ENCODE measurements at places on chromosomes 7 and 10.

- no peak for DNase-seq
Observed at GRCh38 chr10:60937784-60938654, 6.0 kb downstream of the RHOBTB1 start.

DNA sequence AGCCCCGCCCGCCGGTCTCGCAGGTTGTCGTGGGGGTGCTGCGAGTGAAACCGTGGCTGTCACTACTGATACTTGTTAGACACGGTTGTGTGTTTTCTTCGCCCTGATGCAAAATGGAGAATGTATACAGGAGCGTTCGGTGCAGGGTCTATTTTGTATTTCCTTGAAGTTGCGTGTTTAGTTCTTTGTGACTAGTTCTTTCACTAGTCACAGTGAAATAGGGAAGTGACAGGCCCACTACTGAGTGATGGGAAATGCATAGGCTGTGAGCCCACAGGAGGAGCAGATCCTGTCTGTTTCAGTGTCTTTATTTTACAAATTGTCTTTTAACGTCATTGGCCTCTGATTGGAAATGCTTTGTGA, 675 bp downstream of the ABRAXAS2 start:
- DNase-seq: no peak

- no peak for DNase-seq
Observed at GRCh38 chr7:92815412-92815811, 21.0 kb downstream of the CDK6 start.

GRCh38 chr10:91032611-91033206, 111.8 kb upstream of the ANKRD1 start:
- DNase-seq: no peak

DNA sequence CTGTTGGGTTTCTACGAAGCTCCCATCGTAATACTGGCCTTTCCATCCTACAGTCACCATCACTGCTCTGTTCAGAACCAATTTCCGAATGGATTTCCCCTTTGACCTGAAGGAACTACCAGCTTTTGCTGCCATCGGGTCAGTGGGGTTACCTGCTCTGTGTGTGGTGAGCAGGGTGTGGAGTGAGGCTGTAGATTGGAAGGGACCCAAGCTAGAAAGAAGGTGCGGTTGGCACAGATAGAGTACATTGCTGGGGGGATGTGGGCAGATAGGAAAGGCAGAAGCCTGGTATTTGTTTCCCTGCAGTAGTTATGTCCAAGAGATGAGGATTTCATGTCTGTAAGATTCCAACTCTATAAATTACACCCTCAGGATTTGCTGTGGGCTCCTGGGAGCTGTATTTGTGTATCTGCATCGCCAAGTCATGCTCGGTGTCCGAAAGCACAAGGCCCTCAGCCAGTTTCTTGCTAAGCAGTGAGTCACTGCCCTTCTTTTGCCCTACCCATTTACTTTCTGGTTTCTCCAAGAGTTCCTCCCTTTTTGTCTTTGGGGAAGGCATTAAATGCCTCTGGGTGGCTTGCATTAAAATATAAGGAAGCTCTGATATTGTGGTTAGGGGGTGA, 15.4 kb downstream of the CLCN1 start:
- DNase-seq: no peak

DNA sequence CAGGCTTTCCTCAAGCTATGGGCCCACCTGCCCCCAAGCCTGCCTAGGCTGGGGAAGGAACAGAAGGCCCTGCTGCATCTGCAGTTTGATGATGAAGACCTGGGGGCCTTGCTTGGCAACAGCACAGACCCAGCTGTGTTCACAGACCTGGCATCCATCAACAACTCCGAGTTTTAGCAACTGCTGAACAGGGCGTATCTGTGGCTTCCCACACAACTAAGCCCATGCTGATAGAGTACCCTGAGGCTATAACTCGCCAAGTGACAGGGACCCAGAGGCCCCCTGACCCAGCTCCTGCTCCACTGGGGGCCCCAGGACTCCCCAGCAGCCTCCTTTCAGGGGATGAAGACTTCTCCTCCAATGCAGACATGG, 36.3 kb downstream of the CADPS2 start:
- DNase-seq: no peak

DNA sequence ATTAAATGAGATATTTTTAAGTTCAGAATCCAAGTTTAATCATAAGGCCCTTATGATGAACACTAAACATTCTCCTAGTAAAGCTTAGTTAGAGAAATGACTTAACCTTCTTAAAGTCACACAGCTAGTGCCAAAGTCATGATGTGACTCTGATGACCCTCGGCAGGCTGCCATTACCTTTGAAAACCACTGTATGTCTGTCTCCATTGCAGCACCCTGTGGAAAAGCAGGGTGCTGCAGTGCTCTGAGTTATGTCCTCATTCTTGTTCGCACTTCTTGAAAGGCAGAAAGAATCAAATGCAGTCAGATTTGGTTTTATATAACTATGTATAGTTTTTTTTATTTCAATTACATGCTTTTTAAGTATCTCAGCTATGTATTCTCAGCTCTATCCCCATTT, 105.0 kb downstream of the PHTF2 start:
- no peak for DNase-seq

GRCh38 chr7:158710651-158711102, 6.1 kb upstream of the NCAPG2 start:
- DNase-seq: no peak

DNA sequence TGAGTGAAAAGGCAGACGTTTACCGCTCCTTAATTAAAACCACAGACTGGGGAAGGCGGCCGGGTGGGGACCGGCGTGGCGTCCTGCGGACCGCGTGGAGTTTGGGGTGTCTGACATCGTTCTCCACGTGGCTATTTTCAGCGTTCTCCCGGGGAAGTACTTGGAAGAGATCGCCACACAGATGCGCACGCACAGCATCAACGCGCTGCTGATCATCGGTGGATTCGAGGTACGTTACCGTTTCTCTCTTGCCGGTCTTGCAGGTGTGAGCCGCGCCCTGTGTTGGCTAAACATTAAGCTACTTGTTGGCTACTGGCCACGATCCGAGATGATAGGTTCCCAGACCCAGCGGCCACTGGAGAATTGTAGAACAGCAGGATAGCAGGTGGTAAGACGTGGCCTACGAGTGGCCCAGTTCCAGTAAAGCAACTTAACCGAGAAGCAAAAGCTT, 51.3 kb downstream of the PFKP start:
- no peak for DNase-seq

GRCh38 chr7:126840869-126841268, 411.9 kb downstream of the GRM8 start:
- no peak for DNase-seq

- DNase-seq: no peak
Observed at GRCh38 chr10:69438536-69439349, 12.5 kb upstream of the TSPAN15 start.

GRCh38 chr10:66038623-66039022, 887.2 kb upstream of the LRRTM3 start:
- DNase-seq: no peak

- no peak for DNase-seq
Observed at GRCh38 chr10:91043173-91043910, 122.5 kb upstream of the ANKRD1 start.

DNA sequence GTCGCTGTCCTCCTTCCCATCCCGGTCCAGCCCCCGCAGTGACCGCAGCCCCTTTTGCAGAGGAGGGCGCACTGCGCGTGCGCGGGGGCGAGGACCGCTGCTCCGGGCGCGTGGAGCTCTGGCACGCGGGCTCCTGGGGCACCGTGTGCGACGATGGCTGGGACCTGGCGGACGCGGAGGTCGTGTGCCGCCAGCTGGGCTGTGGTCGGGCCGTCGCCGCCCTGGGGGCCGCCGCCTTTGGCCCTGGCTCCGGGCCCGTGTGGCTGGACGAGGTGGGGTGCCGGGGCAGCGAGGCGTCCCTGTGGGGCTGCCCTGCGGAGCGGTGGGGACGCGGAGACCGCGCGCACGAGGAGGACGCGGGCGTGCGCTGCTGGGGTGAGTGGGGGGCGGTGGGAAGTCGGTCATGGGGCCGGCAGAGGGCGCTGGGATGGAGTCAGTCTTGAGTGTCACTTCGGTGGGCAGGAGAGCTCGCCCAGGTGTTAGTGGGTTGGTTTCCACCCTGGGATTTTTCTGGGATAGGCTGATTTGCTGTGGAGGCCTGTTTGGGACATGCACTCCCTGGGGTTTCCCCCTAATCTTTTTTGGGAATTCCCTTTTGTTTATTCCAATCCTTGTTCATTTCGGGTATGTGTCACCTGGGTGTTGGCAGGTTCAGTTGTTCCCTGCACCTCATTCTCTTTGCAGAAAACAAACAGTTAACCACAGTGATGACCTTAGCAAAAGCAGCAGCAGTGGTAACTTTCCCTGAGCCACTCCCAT, 11.6 kb downstream of the SCART1 start:
- DNase-seq: no peak

DNA sequence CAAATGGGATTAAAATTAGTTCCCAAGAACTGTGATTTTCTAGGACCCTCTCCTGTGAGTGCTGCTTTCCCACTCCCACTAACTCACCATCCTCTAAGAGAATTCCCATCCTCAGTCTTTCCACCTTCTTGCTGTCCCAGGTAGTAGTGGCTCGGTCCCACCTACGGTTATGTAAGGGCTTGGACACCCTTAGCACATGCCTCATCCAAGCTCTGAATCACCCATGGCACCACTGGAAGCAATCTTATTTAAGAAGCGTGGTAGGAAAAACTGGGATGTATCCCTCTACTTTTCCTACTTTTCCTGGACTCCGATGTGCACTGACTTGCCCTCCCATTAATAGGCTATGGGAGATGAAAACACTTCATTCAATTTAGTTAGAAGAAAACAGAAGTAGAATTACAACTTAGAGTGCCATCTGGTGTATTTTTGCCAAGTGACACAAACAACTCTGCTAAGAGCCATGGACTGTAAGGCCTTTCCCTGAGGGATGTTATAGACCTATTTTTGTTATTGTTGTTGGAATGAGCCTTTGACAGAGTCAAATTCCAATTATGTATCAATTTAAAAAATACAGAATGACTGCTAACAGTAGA, 13.7 kb upstream of the ANKRD22 start:
- DNase-seq: no peak

DNA sequence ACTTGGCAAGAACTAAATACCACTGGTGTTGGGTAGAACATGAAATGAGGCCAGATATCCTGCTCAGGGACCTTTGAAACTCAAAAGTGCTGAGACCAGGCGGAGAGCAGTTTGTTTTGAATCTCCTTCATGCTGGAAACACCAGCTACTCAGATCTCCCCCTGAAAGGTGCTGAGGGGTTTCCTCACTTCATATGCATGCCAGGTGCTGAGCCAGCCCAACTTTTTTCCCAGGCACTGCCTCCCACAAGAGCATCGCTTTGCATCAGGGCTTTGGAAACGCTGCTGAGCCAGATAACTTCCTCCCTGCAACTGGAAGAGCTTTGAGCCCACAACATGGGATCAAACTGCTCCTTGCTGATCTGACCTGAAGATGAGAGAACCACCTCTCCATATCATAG, 13.7 kb downstream of the NPTX2 start:
- DNase-seq: no peak

DNA sequence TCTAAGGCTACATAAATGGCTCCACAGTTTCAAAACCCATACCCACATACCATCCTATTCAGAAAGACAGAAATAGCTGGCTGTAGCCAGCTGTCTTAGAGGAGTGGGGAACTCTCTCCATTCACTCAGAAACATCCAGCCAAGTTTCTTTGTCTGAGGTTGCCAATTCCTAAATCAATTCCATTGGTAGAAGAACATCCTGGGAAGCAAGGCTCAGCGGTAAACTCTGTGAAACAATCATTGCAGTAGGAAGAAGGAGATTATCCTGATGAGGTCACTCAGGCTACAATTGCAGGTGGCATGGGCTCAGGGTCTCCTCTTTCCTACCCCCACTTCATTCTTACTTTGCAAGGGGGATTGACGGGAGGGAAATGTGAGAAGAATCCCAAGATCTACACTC, 154.0 kb downstream of the ETV1 start:
- DNase-seq: no peak

GRCh38 chr7:374706-375311, 84.8 kb downstream of the FOXL3 start:
- no peak for DNase-seq

DNA sequence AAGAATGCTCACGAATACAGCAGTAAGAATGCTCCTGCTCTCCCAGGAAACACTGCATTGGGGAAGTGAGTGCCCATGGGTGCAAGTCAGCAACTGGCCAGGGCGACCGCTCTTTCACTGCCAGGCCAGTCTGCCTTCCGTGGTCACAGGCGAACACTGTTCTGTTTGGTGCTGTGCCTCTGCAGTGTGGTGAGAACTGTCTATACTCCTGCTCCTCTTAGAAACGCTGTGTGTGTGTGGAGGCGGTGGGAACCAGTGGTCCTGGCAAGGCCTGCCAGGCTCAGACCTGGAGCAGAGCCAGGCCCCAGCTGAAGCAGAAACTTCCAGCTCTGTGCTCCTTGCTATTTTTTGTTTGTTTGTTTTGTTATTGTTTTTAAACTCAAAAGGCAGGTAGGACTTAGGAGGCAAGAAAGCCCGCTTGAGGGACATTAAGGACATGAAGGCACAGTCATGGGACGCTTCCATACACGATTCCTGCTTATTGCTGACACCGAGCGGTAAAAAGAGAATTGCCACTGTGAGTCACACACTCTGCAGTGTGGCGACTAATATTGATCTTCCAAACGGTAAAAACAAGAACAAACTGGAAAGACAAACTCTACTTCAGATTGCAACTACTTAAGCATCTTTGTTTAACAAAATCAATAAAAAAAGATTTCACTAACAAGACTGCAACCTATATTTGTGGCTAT, 430.8 kb downstream of the DNAJB6 start:
- DNase-seq: no peak

DNA sequence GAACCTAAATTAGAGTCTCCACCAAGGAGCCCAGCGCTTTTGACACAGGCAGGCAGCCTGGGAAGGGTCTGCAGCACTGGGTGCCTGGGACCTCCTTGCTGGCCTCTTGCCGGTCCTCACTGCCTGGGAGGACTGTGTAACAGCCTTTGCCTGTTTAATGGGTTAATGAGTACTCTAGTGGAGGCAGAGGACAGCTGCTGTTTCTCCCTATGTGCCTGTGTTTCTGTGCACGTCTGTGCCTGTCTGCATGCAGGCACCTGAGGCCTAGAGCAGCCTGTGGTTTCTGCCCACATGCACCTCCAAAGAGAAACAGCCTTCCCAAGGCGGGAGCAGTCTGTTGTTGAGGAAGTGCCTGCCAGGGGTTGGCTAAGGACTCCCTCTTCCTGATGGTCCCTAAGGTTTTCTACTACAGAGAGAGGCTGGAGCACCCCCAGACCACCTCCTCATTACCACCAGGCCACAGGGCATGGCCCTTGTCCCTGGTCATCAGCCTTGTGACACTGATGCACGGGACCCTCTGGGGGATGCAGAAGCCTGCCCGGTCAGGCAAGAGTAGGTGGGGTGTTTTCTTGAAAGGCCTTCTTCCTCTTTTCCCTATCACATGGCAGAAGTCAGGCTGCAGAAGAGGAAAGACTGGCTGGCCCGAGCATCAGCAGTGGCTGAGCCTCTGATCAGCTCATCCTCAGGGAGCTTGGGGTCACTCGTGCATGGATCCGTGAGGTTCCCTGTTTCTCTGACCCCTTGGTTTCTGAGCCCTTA, 14.2 kb downstream of the SLC29A3 start:
- DNase-seq: no peak

DNA sequence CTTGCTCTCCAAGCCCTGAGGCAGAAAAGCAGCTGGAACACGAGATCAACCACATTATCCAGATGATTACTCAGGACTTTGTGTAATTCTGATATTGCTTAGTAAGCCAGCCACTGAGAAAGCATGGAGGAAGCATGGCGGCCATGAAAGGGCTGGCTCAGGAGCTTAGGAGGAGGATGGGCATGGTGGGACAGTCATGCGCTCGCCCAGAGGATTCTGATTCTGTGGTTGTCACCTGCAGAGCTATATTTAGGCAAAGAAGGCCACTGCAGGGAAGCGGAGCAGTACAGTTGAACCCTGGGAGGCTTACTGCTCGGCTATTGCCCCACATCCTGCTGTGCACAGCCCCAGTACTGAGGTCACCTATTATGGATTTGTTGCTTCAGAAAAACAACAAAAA, 128.8 kb upstream of the DNAJB12 start:
- DNase-seq: no peak
